ENCODE measurements at places on chromosomes 7 and 10. TPM values are rescaled to one million over a fixed set of nuclear protein-coding genes. Genes with fewer than 3 reads are reported as not detected.
A peak's percentile ranks its signal among the peaks of the same experiment; 100 is the strongest.

GRCh38 chr10:115941361-115941771 lies 331.6 kb downstream of the GFRA1 start:
- peak; percentile 77 for DNase-seq

- no peak for DNase-seq
Measured at GRCh38 chr7:82594665-82595064, 151.1 kb upstream of the CACNA2D1 start.

- DNase-seq, result no peak
Measured at GRCh38 chr10:123135415-123136141, at the start of gene HMX3. TSS of gene HMX3 (plus strand) at chr10:123135970. CDS start at chr10:123136051, 81 bp downstream.

GRCh38 chr7:133859871-133860450 lies 267.2 kb upstream of the LRGUK start:
- peak; percentile 38 for DNase-seq

- DNase-seq, result no peak
Measured at GRCh38 chr7:50983850-50984249, 201.2 kb upstream of the GRB10 start.

DNA sequence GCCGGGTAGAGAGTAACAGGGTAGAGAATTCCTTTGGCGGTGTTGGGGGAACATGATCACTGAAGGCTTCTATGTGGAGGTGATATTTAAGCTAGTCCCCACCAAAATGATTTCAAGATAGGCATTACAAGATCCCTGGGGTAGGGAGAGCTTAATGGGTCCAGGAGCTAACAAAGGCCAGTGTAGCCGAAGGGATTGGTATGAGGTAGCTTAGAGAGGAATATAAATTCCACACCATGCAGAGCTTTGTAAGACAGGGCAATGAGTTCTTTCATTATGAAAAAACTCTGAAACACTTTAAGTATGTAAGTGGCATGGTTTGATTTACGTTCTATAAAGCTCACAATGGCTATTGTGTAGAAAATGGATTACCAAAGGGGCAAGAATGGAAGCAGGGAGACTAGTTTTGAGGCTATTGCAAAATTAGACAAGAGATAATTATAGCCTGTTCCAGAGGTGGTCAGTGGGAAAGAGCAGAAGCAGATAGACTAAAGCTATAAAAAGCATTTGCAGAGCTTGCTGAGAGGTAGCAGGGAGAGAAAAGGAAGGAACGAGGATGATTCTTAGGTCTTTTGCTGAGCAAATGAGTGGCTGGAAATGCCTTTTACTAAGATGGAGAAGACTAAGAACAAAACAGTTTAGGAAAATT lies 119.7 kb upstream of the SLC25A13 start:
- DNase-seq, result no peak

GRCh38 chr10:12993595-12993994 lies 7.9 kb downstream of the CCDC3 start:
- peak; percentile 78 for DNase-seq

UCN3 gene
- not detected for polyA plus RNA-seq

PRLHR gene
- not detected for polyA plus RNA-seq

SPAG6 gene
- polyA plus RNA-seq, result 4.3 TPM

Data from muscle of leg (tissue), 16 donors.